Kidney (tissue), 22 donors: ENCODE measurements at places on chromosomes 12 and 14. TPM values are rescaled to one million over a fixed set of nuclear protein-coding genes. Genes with fewer than 3 reads are reported as not detected.

DMAC2L gene
- 27.3 TPM for polyA plus RNA-seq

DNA sequence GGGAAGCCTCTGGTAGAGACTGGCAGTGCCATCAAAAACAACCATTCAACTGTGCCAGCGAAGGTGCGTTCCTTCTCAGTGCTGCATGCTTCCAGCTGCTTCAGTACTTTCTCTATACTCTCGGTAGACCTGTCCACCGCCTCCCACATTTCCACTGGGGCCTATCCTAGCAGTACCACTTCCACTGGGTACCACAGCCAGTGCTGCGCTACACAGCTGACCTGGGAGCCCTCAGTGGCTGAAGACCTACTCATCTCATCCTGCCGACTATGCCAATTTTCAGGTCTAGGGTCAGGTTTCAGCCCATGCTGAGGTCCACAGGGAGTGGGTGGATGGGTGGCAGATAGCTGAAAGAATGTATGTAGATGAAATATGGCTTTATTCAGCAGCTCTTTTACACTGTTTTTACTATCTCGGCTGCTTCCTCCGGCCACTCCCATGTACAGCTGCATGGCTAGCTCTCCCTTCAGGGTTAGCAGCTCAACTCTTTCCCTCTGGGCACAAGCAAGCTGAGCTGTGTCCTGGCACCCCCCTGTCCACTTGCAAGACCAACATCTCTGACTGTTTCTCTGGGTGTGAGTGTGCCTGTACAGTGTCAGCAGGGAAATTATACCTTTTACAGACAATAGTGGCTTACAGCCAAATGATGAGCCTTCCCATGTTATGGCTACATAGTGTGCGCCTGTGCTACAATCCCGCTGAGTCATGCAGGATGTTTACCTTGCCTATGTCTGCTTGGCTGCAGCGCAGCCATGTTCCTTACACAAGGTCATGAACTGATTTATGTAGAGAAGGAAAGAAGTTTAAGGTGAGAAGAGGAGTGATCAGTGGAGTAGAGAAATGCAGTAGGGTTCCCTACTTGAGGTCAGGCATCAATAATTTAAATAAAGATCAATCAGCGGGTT, 125.7 kb upstream of the DDHD1 start:
- DNase-seq = no peak

RALGAPA1 gene
- 13.3 TPM for polyA plus RNA-seq

DLGAP5 gene
- polyA plus RNA-seq = not detected
